ENCODE measurements at places on chromosomes 5 and 9.
A peak's percentile ranks its signal among the peaks of the same experiment; 100 is the strongest.

DNA sequence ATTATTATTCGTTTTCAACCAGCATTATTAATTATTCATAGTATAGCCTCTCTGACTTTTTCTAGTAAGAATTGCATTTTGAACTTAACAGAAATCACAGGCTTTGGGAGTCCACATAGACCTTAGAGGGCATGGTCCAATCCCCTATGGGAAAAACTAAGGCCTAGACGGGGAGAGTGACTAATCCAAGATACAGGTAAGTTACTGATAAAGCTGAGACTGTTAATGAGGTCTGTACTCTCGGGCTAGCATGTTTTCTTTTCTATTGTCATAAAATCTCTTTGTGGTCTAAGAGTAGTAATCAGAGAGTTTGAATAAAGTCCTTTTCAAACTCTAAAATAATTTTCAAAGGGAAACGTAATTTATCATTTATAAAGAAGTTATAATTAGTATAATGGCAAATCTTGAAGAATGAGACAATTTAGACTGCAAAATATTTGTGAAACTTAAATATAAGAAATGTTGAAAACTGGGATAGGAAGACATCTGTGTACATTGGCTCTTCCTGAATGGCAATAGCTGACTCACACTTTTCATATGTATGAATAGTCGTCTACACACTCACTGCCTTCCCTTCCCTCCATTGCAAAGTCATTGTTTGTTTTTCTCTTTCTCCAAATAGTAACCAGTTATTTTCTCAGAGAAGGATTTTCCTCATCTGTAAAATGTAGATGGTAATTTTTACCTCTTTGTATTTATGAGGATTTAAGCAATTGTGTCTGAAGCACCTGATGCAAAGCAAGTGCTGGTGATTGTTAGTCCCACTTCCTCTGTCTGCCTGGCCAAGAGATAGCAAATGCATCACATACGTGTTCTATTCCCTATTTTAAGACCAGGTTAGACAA lies 207.9 kb upstream of the CD180 start:
- no peak for DNase-seq

GRCh38 chr5:141729387-141730006 lies 47.5 kb upstream of the ARAP3 start:
- peak; percentile 27 for DNase-seq

GRCh38 chr5:92518318-92518904 lies 1062.6 kb downstream of the NR2F1-AS1 start:
- no peak for DNase-seq

DNA sequence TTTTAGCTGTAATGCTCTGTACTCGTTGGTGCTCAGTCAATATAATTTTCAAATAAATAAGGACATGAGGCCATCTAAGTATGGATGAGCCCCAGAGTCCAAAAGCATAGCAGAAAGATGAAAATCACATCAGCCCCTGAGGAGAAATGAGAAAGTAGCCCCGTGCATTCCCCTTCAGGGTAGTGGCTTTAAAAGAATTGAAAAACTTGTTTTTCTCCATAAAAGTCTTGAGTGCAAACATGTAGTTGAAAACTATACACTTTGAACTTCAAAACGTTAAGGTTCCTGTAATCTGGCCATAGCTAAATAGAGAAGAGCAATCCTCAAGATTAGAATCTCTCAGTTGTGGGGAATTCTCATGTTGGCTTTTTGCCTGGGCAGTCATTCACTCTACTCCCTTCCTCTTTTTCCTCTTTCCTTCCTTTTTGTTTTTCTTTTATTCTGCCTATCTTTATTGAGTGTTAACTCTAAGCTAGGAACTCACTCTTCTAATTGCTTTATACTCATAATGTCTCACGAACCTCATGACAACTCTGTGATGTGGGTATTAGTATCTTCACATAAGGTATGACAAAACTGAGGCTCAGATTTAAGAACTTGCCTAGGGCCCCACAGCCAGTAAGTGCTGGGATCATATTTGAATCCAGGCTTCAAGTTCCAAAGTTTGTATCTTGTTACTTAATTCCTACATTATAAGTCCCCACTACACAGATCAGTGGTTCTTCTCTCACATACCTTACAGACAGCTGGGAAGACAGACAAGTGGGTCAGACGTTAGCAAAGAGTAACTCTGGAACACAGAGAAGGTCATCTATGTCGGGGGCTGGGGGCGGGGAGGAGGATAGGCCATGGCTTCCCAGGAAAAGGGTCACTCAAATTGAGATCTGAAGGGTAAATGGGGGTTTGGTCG lies 46.4 kb upstream of the ABCA1 start:
- DNase-seq = no peak

GRCh38 chr5:4005335-4005734 lies 409.7 kb downstream of the IRX1 start:
- no peak for DNase-seq

GRCh38 chr9:22088717-22089061 lies 79.6 kb upstream of the CDKN2B start:
- DNase-seq = no peak

DNA sequence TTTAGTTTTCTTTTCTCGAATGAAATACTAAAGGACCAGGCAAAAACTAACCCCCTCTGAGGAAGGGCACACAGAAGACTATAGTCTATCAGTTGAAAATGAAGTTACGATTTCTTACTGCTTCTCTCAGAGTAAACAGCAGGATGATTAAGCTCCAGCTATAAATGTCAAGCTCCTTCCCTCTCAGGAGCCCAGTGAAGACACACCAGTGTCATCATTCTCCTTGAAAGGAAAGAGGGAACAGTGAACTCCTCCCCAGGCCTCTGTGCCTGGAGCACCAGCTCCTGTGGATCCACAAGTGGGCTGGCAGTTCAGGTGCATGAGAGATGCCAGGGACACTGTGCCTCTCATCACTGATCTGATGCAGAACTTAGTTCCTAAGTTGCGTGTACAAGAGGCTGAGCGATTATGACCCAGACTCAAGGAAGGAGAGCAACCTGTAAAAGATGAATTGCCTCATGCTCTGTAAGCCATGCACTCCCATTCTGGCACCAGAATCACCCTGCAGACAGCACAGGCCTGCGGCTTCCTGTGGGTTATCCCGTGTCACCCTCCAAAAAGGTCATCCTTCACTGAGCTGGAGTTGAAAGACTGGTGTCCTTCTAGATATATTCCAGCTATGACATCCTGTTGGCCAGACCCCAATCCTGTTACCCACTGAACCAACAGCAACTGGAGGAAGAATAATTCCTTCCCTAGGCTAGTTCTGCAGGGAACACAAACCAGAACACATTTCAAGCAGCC lies 394.0 kb downstream of the SEMA5A start:
- no peak for DNase-seq

DNA sequence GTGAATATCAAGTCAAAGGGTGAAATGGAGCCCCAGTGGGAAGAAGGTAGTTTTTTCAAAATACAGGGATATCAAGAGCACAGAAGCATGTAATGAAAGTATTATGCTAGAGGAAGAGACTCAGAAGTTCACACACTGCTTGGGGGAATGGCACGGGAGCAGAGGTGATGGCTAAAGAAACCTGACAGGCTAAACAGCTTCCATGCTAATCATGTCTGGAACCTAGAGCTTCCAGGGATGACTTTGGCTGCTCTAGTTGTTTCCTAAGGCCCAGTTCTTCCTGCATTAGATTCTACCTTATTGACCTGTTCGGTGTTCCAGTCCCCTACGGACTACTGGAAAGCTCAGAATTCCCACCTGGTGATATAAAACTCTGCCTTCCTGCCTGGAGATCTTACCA lies 34.3 kb downstream of the TRIM32 start:
- no peak for DNase-seq

- DNase-seq = peak; percentile 95
These were observed at the start of gene KIF3A for GRCh38 chr5:132736853-132737833. TSS of gene KIF3A (minus strand) at chr5:132737546. CDS start at chr5:132737419, 127 bp downstream.

DNA sequence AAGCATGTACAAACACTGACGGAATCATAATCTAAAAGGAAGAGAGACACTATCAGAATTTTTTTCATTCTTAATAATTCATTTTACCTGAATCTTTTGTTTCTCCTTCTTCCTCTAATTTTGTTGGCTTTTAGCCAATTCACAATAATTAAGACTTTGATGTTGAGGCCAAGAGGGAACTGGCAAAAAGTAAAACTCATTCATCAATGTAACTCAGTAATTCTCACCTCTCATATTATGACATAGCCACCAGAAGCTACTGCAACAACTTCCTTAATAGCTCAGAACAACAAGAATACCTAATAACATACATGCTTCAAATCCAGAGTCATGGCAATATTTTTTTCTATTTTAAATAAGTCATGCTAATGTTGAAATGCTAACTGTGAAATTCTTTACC lies 64.5 kb downstream of the MCTP1 start:
- no peak for DNase-seq

- DNase-seq = no peak
These were observed 95.2 kb downstream of the APTX start for GRCh38 chr9:32906213-32906612.

GRCh38 chr9:70561786-70562395 lies 147.4 kb upstream of the KLF9 start:
- DNase-seq = no peak

GRCh38 chr5:123156577-123157296 lies 67.7 kb downstream of the PRDM6 start:
- no peak for DNase-seq

DNA sequence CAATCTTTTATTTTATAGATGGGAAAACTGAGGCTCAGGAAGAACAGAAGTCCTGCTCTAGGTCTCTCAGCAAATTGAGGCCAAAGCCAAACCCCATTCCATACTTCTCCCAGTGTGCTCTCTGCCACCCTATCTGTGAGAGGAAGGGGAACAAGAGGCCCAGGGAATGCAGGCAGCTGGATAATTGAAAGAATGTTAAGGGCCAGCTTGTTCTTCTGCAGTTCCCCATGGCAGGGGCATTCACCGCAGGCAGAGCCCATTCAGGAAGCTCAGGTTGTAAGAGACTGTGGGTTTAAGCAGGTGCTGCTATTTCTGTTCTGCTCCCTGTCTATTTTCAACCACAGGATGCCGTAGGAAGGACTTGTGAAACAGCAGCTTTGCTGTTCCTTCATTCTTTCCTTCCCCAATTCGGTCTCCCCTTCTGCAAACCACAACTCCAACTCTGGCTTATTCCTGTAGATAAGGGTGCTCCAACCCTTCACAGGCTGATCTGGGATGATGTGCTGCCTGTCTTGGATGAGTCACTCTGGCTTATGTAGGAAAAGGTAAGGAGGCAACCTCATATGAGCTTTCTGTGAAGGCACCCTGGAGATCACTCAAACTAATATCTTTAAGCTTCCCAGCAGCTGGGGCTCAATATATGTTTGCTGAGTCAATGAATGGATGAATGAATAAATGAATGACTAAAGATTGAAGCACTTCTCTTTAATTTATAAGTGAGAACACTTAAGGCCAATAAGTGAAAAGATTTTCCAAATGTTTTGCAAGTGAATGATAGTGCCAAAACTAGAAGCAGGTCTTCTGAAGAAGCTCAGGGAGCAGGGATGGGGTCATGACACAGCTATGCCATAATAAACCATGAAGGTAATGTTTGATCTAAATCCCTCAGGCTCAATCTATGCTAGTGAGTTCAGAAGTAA lies 377.6 kb downstream of the BRINP1 start:
- DNase-seq = no peak

- no peak for DNase-seq
These were observed 10.6 kb upstream of the HMCN2 start for GRCh38 chr9:130254747-130255630.

DNA sequence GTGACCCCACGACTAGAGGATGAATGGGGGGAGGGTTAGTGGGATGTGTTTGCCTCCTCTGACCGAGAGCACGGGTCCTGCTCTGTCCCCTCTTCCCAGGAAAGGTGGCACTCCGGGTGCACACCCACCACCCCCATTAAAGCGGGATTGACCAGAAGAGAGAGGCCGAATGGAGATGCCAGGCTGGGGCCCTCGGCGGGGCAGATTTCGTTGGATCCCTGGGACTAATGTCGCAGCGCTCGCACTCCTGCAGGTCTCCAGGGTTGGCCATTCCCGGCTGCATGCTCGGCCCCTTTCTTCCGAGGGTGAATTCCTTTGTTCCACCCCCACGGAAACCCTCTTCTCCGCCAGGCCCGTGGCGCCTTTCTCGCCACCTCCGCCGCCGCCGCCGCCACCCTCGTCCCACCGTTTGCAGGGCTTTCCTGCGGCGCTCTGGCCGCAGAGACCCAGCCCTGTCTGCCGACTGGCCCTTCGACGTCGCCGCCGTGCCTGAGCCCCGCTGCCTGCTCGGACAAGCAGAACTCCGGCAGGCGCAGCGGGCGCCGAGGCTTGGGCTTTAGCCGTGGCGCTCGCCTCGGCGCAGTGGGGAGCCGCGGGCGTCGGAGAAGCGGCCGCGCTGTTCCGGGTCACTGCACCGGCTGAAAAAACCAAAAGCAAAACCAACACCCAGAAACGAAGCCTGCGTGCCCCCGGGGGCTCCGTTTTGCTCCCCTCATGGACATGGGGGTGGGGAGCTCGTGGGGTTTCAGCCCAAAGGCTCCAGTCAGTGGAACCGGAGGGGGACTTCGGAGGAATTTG lies 11.8 kb downstream of the LMX1B start:
- no peak for DNase-seq

- DNase-seq = no peak
These were observed 346.9 kb downstream of the ZNF608 start for GRCh38 chr5:124399426-124399961.

GRCh38 chr5:32783661-32784060 lies 72.5 kb downstream of the NPR3 start:
- DNase-seq = no peak

- peak; percentile 58 for DNase-seq
These were observed at the start of gene GPX3 for GRCh38 chr5:151020304-151021110. TSS of gene GPX3 (plus strand) at chr5:151020591. CDS start at chr5:151020655, 64 bp downstream.

- no peak for DNase-seq
These were observed 10.9 kb downstream of the GHR start for GRCh38 chr5:42434047-42434724.

GRCh38 chr9:16002816-16003215 lies 450.0 kb downstream of the CCDC171 start:
- DNase-seq = no peak

GRCh38 chr9:75071530-75072122 lies 16.3 kb downstream of the NMRK1 start:
- no peak for DNase-seq

- no peak for DNase-seq
These were observed 26.9 kb downstream of the HMGCR start for GRCh38 chr5:75363726-75364495.

GRCh38 chr9:34579808-34580163 lies 9.7 kb downstream of the CNTFR start:
- DNase-seq = no peak

GRCh38 chr5:127084656-127085055 lies 11.4 kb upstream of the C5orf63 start:
- no peak for DNase-seq

DNA sequence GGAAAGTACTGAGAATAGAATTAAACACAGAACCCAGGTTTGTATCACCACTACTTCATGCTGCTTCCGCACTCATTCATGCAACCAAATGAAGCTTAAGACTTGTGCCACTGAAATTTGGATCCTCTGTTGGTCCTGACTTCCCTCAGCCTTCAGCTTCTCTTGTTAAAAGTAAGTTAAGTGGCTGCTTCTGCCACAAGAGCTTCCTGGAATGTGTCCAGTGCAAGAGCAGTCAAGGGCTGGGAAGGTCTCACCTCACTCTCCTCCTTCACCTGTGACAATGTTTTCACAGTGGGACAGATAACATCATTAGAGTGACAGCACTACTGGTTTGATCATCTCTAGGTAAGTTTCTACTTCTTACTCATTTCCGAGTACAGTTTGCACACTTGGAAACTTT lies 7.9 kb downstream of the SNCAIP start:
- DNase-seq = no peak
